Kidney (tissue), 22 donors: ENCODE measurements at places on chromosomes 1 and 21.

GRCh38 chr1:221688488-221688843, 53.4 kb downstream of the DUSP10 start:
- DNase-seq = no peak

GRCh38 chr1:162019006-162019405, 4.7 kb downstream of the OLFML2B start:
- peak; percentile 26 for DNase-seq

GRCh38 chr1:246160905-246161304, 346.2 kb downstream of the SMYD3 start:
- DNase-seq = no peak

DNA sequence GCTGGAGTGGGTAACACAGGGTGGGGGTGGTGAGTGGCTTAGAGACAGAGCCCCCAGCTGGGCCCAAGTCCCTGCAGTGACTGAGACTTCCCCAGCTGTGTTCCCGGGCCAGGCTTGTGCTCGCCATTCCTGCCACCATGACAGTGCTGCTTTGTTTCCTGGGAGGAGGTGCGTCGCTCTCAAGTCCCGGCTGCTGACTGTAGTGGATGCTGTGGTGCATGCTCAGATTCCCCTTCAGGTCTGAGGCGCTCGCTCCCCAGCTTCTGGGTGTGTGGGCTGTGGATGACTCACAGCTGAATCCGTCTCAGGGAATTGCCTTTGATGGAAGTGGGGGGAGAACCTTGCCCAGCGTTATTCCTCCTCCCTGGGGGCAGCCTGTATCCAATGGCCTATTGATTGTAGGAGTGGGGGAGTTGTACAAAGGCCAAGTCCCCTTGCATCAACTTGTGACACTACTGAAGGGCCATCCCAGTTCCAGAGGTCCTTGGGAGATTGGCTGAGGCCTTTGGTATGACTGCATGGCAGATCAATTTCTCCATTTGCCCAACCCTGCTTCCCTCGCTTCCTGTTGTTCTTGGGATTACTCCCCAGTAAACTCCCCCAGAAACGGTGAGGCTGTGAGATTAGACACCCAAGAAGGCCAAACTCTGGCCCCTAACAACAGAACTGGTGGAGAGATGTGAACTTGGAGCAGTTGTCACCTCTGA, 17.8 kb upstream of the POU3F1 start:
- no peak for DNase-seq

DNA sequence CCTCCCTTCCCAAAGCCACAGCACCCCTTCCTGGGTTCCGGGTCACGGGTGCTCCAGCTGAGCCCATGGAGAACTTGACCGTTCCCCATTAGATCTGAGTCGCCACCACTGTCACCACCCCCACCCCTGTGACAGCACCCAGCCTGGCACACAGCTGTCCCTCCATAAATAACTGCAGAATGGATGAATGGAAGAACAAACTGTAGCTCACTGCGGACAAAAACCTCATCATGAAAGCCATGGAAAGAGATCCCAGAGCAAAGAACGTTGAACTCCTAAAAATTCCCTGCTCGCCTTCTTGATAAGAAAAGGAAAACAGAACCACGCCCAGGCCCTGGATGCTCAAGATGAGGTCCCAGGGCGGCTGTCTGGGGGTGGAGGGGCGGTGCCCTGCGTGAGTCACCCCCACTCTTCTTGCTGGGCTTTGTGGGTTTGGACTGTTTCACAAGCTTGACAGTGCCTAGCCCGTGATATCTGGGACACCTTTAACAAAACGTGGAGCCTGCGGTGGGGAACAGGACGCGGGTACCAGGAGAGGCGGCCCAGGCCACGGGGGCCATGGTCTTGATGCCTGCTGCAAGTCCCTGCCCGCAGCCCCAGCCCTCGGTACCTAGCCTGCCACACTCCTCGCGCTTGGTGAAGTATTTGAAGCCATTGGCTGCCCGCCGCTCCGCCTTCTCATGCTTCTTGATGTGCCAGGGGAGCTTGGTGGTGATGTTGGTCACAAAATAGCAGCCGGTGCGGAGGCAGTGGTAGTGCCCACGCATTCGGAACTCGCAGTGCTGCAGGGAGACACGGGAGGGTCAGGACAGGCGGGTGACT, 151.9 kb downstream of the CASZ1 start:
- no peak for DNase-seq

- no peak for DNase-seq
Measured at GRCh38 chr1:4452701-4453100, 201.7 kb upstream of the AJAP1 start.

GRCh38 chr1:45522324-45523104, 830 bp upstream of the PRDX1 start:
- no peak for DNase-seq

GRCh38 chr1:199399996-199400724, 627.4 kb upstream of the NR5A2 start:
- DNase-seq = no peak

- no peak for DNase-seq
Measured at GRCh38 chr1:38671221-38671620, 188.4 kb downstream of the RRAGC start.

DNA sequence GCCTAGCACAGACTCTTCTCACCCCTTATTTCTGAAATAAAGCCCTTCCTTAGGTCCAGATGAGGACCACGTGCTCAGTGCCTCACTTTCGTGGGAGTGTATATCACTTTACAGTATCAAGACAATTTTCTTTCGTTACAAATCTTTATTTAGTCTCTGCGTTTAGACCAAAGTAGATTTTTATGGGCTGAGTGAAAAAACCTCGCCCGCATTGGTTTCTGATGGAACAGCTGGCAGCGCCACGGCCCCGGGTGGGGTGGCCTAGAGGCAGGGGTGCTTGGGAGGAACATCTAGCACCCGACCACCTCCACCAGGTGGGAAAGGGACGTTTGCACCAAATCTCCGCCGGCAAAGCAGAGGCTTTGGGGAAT, 7.6 kb downstream of the SIM2 start:
- no peak for DNase-seq

GRCh38 chr1:49686107-49686506, 337.6 kb downstream of the AGBL4 start:
- no peak for DNase-seq

DNA sequence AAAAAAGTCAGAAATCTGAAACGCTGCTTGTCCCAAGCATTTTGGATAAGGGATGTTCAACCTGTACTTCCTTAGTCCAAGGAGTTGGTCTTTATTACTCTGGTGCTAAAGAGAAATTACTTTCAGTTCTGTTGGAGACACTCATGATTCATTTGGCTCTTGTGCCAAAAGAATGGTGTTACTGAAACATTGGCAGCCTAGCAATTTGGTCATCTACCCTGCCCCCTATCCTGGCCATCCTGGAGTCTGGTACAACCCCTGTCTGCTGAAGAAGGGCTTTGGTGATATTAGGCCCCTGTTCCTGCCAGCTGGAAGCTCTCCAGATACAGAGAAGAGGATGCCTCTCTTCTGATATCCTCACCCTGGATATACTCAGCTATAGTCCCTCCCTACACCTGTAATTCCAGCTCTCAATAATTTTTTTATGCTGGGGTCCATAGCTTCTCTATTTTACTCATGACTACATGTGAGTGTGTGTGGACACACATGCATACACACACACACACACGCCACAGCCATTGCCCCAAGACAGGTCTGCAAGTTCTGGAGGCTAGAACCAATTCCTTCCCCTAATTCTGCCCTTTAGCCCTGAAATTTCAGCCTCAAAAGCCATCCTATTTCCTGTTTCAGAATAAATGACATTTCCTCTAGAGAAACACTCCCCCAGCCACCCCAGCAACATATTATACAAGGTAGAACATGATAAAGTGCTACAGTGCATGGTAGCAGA, 40.0 kb downstream of the LHX8 start:
- DNase-seq = no peak

DNA sequence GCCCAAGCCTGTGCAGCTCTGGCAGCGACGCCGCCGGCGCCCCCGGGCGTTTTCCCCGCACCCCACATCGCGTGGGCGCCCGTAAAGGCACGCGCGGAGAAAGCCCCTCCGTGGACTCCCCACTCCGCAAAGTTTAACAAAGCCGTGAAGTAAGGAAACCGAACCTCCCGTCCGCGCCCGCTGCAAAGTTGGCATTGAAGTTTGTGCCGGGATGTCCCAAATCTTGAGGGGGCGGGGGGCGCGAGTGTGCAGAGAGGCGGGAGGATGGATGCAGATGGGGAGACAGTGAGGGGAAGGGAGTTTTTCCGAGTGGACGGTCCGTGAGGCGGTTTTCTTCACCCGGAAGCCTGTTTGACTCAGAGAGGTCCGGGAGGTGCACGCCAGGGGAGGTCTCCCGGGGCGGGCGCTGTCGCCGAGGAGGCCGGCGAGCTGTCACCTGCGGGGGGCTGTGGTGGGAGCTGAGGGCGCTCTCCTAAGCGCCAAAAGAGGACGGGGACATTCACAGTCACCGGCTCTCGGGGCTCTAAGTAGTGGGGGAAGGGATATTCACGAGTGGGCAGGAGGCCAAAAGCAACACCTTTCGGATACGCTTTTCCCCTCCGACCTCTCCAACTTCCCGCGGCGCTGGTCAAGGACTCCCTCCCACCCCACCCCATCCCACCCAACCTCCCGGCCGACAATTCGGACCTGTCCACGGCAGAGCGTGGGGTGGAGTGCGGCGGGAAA, 1.3 kb downstream of the WLS start:
- DNase-seq = peak; percentile 67

GRCh38 chr21:42356046-42356445, 5.3 kb upstream of the TFF2 start:
- DNase-seq = peak; percentile 56

DNA sequence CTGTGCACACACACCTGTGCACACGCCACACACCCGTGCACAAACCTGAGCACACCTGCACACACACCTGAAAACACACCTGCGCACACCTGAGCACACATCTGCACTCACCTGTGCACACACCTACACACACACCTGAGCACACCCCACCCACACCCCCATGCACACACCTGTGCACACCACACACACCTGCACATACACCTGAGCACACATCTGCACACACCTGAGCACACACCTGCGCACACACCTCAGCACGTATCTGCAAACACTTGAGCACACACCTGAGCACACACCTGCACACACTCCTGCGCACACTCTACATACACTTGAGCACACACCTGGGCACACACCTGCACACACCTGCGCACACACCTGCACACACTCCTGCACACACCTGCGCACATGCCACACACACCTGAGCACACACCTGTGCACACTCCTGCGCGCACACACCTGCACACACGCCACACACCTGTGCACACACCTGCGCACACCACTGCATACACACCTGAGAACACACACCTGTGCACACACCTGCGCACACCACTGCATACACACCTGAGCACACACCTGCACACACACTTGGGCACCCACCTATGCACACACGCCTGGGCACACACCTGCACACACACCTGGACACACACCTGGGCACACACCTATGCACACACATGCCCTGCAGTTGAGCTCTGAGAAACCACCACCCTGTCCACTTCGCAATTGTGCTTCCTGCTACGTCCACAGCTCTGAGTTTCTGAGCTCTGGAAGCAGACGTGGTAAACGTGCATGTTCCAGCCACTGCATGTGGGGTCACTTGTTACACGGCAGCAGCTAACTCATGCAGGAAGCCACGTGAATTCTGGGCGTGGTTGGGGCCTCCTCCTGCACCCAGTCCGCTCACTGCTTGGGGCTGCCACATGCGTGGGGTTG, 8.0 kb upstream of the C1orf159 start:
- peak; percentile 45 for DNase-seq

DNA sequence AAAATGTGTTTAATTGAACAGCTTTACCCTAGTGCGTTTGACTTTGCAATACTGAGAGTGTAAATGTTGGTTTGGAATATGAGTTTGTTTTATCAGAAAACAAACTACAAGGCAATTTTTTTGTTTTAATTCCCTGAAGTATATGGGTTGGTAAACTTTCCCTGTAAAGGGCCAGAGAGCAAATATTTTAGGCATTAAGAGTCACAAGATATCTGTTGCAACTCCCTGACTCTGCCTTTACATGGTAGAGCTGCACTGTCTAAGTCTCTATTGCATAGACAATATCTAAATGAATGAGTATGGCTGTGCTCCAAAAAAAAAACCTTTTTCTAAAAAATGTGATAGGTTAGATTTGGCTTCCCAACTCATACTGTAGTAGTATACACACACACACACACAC, 115.1 kb upstream of the PBX1 start:
- no peak for DNase-seq

- DNase-seq = no peak
Measured at GRCh38 chr1:145877923-145878486, 7.7 kb downstream of the ANKRD35 start.

GRCh38 chr1:205786601-205787000, 11.3 kb upstream of the RAB29 start:
- DNase-seq = no peak

DNA sequence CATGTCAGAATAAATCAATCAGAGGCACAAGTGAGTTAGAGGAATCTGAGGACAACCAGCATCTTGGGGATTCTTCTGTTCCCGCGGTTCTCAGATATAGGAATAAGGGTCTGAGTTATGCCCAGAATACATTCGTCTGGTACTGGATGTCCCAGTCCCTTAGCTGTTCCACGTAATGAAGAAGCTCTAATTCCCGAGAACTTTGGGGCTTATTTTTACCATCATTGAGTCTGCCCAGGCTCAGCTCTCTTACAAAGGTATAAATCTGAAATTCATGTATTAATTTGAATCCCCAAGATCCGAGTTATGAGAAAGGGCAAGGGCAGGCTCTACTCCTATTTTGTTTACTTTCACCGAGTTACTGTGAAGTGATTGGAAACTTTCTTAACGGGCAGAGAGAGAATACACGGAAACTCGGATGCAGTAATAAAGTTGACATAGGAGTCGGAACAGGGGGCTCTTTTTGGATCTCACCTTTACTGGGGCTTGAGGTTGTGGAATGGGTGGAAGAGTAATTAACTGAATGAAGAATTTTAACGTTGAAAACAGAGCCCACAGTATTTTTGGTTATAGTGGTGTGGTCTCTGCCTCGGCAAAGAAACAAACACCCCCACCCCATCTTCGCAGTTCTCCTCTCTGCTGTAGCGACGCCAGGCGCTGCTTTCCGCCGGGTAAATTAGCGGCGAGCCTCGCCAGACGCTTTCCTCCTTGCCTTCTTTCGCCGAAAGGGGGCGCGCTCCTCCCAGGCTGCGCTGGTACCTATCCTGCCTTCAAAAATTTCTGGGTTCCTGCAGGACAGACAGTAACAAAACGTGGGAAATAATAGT, 7.1 kb downstream of the PRRX1 start:
- DNase-seq = peak; percentile 73

DNA sequence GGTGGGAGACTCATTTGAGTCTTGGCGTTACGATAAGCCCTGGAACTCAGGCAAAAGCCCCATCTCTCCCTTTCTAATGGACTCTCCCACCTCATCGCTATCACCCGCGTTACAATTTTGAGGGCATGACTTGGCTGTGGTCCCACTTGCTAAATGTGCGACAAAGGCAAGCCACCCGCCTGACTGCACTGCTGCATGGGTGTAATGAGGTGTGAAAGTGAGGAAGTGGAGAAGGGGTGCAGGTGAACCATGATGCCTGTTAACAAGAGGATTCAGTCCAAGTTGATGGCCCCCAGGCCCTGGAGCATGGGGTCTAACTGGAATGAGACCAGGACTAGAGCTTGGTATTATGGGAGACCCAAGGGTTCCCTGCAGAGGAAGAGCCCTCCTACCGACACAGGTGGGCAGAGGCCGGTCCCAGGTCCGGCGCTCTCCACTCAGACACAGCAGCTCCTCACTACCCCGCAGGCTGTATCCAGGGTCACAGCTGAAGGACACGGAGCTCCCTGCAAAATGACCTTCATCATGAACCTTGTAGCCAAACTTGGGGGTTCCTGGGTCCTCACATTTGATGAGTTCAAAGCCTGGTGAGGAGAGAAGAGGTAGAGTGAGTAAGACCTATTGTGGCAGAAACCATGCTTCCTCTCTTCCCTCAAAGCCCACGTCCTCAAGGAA, 165.4 kb upstream of the HMGB4 start:
- no peak for DNase-seq
